NB4 (cell line): ENCODE measurements at places on chromosomes 6 and 20.

DNA sequence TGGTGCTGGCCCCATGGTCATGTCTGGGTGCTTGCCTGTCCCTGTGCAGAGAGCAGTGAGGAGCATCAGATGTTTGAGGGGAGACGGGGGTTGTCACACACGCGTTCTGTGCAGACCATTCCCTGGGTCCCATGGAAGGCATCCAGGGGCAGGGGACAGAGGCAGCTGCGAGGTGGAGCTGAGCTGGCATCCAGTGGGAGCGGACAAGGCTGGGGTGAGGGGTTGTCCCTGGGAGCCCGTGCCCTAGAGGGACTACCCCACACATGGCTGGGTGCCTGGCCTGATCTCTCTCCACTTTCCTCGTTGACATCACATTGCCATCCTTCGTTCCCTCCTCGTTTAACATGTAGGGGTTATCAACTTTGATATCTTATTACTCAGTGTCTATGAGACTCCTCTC lies 331.3 kb downstream of the CDH4 start:
- no peak for DNase-seq

DNA sequence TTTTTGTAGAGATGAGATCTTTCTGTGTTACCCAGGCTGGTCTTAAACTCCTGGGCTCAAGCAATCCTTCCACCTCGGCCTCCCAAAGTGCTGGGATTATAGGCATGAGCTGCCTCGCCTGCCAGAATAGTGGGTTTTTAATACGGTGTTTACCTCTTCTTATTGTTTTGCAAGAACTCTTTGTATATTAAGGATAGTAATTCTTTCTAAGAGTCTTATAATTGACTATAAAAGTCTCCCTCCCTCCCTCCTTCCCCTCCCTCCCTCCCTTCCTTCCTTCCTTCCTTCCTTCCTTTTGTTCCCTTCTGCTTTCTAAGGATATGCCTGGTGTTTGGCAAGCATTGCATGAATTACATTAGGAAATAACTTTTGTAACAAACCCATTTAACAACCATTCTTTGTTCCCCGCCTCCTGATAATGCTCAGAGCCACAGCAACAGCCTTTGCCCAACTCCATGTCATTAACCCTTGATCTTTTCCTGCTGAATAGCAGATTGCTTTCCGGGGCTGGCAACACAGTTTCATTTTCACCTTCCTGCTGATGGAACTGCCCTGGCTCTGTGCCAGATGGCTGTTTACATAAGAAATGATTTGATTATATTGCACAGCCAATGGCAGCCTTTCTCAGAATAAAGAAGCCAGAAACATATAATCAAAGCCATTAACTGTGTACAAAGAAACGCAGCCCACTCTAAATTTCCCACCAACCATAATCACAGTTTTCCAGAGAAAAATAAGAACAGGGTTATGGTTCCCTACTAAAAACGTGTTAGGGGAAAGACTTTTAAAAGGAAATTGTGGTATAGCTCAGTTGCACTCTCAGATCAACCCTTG lies 143.7 kb upstream of the PTPN1 start:
- DNase-seq, result no peak

- DNase-seq, result no peak
These were observed 21.1 kb upstream of the TMEM181 start for GRCh38 chr6:158538741-158539140.

- DNase-seq, result peak; percentile 98
These were observed 23.1 kb upstream of the DNAAF9 start for GRCh38 chr20:3430376-3431069.

- DNase-seq, result no peak
These were observed 16.7 kb downstream of the C6orf118 start for GRCh38 chr6:165292657-165293056.

- DNase-seq, result no peak
These were observed 184.2 kb upstream of the FOXA2 start for GRCh38 chr20:22768266-22769178.

DNA sequence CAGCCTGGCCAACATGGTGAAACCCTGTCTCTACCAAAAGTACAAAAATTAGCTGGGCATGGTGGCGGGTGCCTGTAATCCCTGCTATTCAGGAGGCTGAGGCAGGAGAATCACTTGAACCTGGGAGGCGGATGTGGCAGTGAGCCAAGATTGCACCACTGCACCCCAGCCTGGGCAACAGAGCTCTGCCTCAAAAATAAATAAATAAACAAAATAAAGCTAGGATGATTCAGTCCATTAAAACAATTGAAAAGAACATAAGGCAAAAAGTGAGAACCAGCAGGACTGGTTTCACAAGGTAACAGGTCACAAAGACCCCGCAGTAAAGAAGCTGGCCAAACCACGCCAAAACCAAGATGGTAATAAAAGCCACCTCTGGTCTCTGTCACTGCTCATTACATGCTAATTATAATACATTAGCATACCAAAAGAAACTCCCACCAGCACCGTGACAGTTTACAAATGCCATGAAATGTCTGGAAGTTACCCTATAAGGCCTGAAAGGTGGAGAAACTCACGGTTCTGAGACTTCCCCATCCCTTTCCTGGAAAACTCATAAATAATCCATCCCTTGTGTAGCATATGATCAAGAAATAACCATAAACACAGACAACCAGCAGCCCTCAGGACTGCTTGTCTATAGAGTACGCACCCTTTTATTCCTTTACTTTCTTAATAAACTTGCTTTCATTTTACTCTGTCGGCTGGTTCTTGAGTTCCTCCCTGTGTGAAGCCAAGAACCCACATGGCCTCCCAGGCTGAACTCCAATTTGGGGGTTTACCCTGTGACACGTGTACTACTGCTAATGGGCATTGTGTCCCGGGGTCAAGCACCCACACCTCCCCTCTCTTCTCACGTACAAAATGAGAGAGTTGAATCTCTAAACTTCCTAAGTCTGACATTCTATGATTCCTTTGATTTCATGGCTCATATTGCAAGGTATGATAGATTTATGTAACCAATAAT lies 10.2 kb downstream of the LAMA4 start:
- DNase-seq, result no peak

- DNase-seq, result peak; percentile 38
These were observed 95.6 kb upstream of the SHLD1 start for GRCh38 chr20:5654557-5654956.

GRCh38 chr20:25052255-25053194 lies 5.4 kb downstream of the ACSS1 start:
- no peak for DNase-seq

- no peak for DNase-seq
These were observed 75.5 kb downstream of the HMGN3 start for GRCh38 chr6:79158856-79159516.

GRCh38 chr6:132566404-132566803 lies 3.7 kb upstream of the TAAR6 start:
- DNase-seq, result no peak

GRCh38 chr6:3118353-3119039 lies at the start of gene BPHL:
TSS of gene BPHL (plus strand) at chr6:3118711. CDS start at chr6:3118741, 30 bp downstream.
- peak; percentile 93 for DNase-seq
